ENCODE measurements at places on chromosomes 12 and 14.

DNA sequence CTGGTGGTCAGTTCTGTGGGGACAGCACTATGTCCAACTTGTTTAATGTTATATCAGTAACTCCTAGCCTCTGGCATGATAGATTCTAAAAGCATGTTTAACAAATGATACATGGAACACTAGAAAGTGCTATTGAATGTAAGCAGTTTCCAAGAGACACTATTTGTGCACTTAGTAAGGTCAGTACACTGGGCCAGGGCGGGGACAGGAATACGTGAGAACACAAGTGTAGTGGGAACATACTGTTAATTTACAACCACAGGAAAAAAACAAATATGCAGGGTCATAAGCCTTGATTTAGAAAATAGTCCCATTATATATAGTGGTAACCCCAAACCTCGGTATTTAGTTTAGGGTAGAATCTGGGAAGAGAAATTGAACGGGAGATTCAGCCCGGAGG lies 88.9 kb upstream of the SLC38A2 start:
- peak; percentile 35 for DNase-seq

DNA sequence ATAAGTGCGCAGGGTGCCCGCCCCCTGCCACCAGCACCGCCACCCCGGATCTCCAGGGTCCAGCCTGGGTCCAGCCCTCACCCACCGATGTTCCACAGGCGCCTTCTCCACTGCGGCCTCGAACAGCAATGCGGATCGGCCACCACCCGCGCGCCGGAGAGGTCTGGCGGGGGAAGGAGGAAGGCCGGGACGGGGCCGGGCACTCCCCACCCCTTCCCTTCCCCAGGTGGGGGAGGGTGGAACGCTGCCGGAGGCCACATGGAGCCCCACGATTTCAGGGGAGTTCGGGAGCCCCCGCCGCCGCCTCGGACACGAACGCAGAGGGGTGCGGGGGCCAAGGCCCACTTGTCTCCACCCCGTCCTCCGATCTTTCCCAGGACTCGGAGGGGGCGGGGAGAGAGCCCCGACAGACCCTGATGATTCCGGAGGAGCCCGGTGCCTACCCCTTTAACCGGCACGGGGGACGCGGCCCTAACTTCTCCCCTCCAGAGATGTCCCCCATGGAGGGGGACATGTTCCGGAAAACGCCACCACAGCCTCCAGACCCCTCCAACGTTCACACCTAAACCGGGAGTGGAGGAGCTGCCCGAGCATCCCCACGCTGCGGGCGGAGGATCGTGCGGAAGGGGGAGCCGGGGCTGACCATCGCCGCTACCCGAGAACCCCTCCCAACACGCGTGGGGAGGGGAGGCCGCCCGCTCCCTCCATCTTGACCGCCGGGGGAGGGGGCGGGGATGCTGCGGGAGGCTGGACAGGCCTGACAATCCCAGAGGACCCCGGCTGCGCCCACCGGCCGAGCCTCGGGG lies 1.1 kb downstream of the ATXN2 start:
- peak; percentile 80 for DNase-seq

GRCh38 chr14:62734831-62735230 lies 310.4 kb downstream of the KCNH5 start:
- DNase-seq: no peak

- peak; percentile 71 for DNase-seq
Observed at GRCh38 chr12:22626406-22626805, 1.4 kb downstream of the ETNK1 start.

DNA sequence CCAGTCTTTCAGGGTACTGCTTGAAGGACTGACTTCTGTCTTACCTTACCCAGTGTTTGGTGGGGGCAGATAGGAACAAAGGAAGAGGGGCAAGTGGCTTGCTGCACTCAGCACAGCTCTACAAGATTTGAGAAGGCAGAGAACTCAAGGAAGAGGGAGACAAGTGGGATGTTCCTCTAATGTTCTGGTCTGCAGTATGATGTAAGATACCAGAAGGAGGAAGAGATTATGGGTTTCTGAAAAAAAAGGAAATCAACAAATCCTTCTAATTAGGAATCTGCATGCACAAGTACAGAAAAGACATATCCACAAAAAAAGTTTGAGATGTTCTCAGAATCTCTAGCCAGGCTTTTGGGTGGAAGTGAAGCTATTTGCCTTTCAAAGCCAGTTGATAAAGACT lies 37.1 kb downstream of the USP15 start:
- DNase-seq: no peak

- DNase-seq: peak; percentile 55
Observed at GRCh38 chr12:77746096-77746495, 84.6 kb upstream of the NAV3 start.

- no peak for DNase-seq
Observed at GRCh38 chr14:74965486-74966153, 10.2 kb upstream of the PGF start.

- DNase-seq: no peak
Observed at GRCh38 chr14:31752867-31753661, 191.9 kb downstream of the NUBPL start.

- DNase-seq: no peak
Observed at GRCh38 chr14:62470935-62471334, 574.3 kb downstream of the KCNH5 start.

- DNase-seq: no peak
Observed at GRCh38 chr14:96470331-96470730, 31.9 kb upstream of the PAPOLA start.

- DNase-seq: no peak
Observed at GRCh38 chr12:131218026-131218922, 264.6 kb downstream of the ADGRD1 start.

GRCh38 chr12:46390881-46391280 lies 18.3 kb upstream of the SLC38A2 start:
- no peak for DNase-seq
